Stimulated activated CD8-positive, alpha-beta memory T cell treated with anti-CD3 and anti-CD28 coated beads, Interleukin-15, amount 100 ng/mL, for 4 hours (primary cell): ENCODE measurements at places on chromosomes 7 and 10.
A peak's percentile ranks its signal among the peaks of the same experiment; 100 is the strongest.

DNA sequence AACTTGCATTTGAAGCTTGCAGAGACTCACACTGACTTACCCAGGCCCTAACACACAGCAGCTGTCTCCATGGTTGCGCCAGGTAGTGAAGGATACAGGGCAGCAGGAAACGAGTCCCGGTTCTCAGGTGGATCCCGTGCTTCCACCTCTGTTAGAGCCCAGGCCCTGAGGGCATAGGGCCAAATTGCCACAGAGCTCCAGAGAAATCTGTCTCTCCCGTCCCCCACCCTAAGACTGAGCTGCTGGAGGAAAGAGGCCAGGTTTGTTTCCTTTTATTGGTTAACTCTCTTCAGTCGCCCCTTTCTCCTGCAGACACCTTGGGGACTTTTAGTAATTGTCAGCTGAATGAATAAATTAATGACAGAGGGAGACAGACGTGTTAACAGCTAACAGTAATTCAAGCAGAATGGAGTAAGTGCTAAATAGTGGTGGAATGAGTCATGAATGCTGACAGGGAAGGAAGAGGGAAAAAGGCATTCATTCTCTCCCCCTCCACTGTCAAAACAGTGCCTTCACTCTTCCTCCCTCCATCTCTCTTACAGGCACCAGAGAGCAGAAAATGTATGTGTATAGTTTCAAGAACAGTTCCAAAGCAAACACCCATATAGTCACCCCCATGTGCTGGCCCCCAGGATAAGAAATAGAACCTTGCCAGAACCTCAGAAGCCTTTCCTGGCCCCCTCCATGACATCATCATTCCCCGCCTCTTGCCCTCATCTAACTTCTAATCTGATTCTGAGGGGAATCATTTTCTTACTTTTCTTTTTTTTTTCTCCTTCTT is 16.8 kb upstream of the DLG5 start:
- DNase-seq, result no peak

- DNase-seq, result no peak
Measured at GRCh38 chr10:61971003-61971325, 69.5 kb downstream of the ARID5B start.

DNA sequence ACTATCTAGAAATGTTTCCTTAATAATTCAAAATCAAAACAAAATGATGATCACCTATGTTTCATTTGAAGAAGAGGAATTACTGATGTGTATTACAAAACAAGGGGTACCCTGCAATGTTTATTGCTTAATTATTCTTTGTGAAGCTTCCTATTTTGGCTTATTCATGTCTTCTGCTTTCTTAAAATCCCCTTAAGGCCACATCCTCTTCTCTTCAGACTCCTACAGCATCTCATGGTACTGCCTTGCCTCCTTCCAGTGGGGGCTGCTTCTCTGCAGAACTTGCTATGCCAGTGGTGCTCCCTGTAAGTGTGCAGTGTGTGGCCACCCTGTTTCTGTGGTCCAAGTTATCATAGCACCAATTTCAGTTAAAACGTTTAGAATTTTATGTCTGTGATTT is 35.0 kb downstream of the CCDC146 start:
- no peak for DNase-seq

DNA sequence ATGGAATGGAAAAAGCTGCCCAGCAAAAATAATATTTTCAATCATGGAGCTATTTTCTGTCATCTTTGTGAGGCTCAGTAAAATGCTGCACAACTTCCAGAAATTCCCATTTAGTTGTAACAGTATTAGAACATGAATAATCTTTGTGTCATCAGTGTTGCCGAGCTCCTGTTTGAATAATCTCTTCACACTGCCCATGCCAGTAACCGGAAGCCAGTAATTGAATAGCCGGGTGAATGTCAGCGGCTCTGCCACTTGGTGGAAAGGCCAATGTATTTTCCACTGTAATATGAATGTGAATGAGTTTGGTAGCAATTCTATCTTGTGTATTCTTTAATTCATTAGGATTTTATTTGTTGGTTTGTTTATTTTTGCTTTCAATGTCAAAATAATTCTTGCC is 172.5 kb upstream of the INSYN2A start:
- no peak for DNase-seq

GRCh38 chr10:91007655-91008054 is 86.8 kb upstream of the ANKRD1 start:
- DNase-seq, result no peak

GRCh38 chr7:17546189-17546588 is 247.7 kb downstream of the AHR start:
- no peak for DNase-seq

DNA sequence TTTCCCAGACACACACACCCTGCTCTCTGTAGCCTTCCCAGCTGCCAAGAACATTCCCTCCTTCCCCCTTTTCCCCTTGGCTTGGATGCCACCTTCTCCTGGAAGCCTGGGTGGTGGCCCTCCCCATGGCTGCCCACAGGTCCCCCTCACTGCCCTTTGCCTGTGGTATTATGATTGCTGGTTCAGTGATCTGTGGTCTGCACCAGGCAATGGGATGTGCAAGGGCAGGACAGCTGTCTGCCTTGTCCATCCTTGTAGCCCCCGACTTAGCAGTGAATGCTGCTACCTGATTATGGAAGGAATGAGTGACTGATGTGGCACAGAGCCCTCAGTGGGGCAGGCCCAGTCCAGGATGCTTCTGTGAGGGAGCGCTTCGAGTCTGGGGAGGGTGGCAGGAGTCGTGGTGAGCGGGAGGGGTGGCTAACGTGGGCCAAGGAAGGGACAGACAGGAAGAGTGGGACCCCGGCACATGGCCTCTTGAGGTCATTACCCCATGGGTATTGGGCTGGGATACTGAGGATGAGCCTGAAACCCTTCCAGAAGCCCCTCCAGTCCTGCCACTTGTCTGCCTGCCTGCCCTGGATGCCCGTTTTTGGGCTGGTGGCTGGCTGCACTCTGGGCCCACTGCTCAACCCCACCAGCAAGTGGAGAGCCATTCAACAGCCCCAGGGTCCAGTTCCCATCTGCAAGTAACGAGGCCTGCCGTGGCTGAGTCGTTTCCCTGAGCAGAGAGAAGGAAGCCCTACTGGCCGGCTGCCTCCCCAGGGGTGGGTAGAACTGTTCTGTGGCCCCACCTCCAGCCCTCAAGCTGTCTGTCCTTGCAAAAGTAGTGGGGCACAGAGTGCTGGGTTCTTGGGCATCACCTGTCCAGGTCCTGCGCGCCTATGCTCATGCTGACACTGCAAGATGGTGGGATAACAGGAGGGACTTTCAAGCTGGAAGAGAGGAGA is 8.8 kb downstream of the CHST3 start:
- DNase-seq, result no peak

DNA sequence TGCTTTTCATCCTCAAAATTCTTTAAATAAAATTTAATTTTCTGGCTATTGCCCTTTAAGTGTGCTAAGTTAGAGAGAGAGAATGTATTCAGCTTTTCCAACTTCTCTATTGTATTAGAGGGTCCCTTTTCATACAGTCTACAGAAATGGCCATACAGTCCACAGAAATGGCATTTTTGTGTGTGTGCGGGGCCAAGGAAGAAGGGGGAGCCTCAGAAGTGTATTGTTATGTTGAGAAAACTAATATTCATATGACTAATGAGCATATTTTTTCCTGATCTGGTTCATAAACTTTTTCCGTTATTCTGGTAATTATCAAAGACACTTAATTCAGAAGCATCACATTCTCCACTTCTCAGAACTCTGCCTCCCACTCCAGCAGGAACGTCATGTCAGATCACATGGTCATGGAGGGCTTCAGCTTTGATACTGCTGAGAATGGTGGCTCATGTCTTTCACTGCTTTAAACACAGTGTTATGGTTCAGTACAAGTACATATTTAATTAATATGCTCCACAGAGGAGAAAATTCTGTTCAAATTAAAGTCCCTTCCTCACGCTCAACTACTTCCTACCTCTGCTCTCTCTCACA is 37.1 kb downstream of the ELMO1 start:
- DNase-seq, result peak; percentile 45

GRCh38 chr10:89263091-89263490 is 11.5 kb upstream of the LIPA start:
- no peak for DNase-seq

DNA sequence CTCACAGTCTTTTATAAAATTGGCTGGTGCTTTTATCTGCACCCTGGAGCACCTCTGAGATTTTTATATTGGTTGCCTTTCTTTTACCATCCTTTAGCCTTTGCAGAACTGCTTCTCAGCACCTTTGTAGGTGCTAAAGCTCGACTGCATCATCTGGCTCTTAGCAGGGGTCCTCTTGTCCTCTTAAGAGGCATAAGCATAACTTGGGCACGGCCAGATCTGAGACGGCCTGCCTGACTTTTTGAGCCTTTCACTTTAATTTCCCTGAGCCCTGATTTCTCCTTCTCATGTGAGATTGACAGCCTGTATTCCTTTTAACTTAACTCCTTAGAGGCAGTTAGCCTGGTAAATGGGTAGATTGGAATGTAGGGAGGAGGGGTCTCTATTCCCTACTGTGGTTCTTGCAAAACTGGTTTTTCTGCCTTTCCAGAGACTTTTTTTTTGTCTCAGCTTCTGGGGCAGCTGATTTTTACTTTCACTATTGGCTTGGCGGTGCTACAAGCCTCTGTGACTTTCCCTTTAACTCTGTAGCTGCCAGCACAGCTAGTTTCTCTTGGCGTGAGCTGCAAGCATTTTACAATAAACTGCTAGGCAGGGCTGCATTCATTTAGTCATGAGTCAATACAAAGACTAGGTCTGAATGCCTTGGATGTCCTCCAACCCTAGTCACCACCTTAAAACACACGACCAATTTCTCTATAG is 24.0 kb downstream of the ZPBP start:
- DNase-seq, result no peak

DNA sequence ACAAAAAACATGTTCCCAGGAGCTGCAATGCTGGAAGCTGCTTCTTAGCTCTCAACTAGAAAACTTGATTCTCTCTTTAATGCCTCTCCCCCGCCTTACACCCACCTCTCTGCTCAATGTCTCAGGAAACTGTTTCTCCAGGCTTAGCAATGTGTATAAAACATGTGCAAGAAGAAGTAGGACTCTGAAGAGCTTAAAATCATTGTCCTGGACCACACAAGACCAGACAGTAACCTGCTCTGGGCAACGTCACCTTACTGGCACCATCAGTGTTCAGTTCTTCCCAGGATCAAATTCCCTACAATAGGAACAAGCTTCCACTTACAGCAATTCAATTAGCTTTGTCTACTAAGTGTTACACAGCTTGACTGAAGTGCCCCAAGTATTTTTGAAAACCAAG is 104.9 kb downstream of the RAPGEF5 start:
- no peak for DNase-seq

DNA sequence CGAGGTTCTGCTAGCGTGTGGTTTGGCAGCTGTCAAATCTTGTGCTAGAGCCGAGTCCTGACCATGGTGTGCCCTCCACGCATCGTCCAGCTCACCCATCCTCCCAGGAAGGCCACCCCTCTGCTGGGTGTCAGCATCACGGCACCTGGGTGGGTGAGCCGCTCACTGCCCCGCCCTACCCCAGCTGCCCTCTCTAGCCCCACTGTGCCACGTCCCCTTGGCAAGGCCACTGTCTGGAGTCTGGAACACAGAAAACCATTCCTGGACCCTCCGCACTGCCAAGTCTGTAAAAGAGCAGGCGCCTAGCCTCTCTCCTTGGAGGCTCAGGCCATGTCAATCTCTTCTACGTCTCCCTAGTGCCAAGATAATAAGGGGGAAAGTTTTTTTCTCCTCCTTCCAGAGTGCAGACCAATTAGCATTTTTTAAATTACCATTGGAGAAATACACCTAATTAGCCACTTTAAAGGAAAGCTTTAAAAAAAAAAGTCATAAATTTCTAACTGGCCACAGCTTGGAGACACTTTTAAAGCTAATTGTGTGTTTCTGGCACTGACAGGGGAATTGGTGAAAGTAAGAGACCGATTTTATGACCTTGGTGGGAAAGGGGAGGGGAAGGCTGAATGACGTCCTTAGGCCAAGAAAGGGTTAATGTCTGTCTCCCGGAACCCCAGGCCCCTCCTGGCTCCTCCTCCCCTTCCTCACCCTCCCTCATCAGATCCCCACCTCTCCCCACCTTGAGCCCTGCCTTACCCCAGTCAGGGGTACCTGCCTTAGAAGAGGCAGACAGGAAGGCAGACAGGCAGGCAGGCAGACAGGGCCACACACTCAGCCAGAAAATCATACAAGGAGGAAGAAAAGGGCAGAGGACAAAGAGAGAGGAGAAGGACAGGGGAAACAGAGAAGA is 151.2 kb downstream of the PLXNA4 start:
- no peak for DNase-seq

GRCh38 chr7:121510302-121510701 is 114.2 kb upstream of the FAM3C start:
- DNase-seq, result no peak

- DNase-seq, result peak; percentile 24
Measured at GRCh38 chr10:69088801-69089501, 1.0 kb downstream of the SRGN start.

- DNase-seq, result no peak
Measured at GRCh38 chr10:127496035-127496434, 53.1 kb upstream of the NPS start.

DNA sequence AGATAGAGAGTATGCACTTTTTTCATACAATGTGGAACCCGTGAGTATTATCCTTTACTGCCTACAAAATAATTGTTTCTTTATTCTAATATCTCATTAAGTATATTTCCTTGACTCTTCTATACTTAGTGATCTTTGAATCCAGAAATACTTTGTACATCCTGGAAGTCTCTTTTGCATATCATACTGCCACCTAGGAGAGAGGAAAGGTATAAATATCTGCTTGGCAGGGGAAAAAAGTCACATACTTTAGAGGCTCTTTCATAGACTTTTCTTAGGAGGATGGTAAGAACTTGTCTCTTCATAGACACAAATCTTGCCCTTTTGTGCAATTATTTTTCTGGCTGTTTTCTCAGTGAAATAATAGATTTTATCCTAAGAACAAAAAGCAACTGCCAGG is 436.0 kb downstream of the PAXIP1 start:
- no peak for DNase-seq

GRCh38 chr7:148304456-148304855 is 286.1 kb upstream of the C7orf33 start:
- DNase-seq, result no peak

DNA sequence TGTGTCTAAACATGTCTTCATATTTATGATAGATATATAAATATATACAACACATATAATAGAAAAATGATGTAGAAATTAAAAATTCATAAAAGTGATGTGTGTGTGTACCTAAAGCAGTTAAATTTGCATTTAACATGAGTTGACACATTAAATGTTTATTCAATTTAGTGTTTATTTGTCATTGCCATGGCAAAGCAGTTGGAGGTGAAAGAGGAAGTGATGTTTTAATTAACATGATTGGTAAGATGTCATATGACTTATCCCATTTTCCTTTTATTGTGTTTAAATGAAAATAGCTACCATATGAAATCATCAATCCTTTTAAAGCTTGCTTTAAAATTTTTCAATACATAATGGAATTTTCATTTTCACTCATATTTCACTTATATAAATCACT is 452.6 kb downstream of the SUGCT start:
- DNase-seq, result no peak

- DNase-seq, result no peak
Measured at GRCh38 chr10:103188853-103189252, 4.2 kb downstream of the NT5C2 start.

GRCh38 chr10:6464862-6465430 is 115.1 kb downstream of the PRKCQ start:
- DNase-seq, result no peak

GRCh38 chr10:131137223-131137622 is 174.3 kb downstream of the TCERG1L start:
- DNase-seq, result no peak

- no peak for DNase-seq
Measured at GRCh38 chr7:750111-750905, 23.2 kb upstream of the PRKAR1B start.
